ENCODE measurements at places on chromosomes 6 and 20.

DNA sequence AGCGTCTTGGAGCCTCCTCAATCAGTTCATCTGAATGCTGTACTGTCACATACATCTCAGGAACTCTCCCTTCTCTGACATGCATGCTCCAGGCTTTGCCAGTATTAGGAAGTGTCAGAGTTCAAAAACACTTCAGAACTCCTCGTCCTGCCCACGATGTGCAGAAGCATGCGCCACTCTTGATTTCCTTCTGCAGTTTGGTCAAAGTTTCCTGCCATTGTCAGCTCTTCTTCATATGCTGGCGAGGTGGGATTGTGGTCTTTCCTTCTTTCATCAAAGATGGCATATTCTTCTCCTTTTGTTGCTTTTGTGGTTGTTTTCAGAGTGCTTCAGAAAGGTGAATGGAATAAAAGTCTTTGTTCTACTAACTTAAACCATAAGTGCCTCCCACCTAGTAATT lies 21.0 kb downstream of the SLC13A3 start:
- DNase-seq = no peak

DNA sequence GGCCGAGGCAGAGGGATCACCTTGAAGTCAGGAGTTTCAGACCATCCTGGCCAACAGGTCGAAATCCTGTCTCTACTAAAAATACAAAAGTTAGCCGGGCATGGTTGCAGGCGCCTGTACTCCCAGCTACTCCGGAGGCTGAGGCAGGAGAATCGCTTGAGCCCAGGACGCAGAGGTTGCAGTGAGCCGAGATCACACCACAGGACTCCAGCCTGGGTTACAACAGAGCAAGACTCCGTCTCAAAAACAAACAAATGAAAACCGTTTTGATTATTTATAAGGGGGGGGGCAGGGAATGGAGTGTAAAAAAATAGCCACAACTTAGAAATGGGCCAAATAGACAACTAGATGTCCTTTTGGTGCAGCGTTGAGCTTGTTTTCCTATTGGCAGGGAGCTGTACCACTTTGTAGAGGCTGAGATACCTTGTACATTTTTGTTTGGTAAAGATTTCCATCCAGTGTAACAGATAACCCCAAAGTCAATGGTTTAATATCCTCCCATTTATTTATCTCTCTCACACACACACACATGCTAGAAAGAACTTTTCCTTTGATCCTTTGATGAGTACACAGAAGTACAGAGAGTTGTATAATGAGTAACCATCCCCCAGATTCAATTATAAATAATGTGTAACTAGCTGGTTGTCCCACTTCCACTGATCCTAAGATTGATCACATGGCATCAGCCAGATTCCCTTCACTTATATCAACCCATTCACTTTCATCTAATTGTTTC lies 477.5 kb downstream of the PRKN start:
- DNase-seq = no peak

GRCh38 chr6:137434640-137435039 lies 59.6 kb downstream of the OLIG3 start:
- DNase-seq = no peak

- no peak for DNase-seq
Observed at GRCh38 chr6:3159805-3160781, 2.7 kb upstream of the TUBB2A start.

- no peak for DNase-seq
Observed at GRCh38 chr20:40435146-40435895, 253.7 kb downstream of the MAFB start.

DNA sequence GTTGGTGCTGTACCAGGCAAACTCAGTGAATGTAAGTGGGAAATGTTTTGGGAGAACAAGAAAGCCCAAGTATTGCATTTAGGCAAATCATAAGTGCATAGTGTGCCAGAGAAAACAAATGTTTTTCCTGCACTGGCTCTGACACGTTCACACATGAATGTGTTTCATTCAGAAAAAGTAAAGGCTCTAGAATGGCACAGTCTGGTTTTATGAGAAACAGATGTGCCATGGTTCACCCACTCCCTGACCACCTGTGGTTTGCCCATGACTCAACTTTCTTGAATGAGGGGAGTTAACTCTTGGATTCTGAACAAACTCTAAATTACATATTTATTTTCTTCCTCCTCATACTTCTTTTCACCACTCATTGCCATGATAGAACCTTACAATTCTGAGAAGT lies 126.9 kb downstream of the KCNQ5 start:
- DNase-seq = no peak
